SK-N-DZ (cell line): ENCODE measurements at places on chromosomes 3 and 15.

GRCh38 chr3:30626443-30627180 is 20.2 kb downstream of the TGFBR2 start:
- peak; percentile 44 for DNase-seq

GRCh38 chr15:43775411-43775965 is 1.3 kb downstream of the ELL3 start:
- peak; percentile 43 for DNase-seq

DNA sequence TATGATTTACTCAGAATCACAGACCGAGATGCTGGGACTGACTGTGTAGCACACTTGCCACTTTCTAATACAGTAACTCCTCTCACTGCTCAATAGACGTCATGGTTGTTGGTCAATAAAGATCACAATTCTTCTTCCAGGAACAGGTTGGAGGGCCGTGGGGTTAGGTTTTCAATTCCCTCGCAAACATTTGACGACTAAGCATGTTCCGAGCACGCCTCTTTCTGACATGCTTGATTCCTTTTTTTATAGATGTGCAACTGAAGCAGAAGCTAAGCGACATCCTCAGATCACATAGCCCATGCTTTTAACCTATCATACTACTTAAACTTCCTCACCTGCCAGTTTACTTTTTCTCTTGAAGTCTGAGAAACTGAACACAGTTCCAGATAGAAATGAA is 61.0 kb downstream of the GRM7 start:
- no peak for DNase-seq

GRCh38 chr15:101689901-101690300 is 34.4 kb downstream of the TARS3 start:
- DNase-seq = no peak

GRCh38 chr15:71562251-71562650 is 248.1 kb upstream of the NR2E3 start:
- DNase-seq = no peak

- DNase-seq = no peak
These were observed 86.2 kb downstream of the SEC22A start for GRCh38 chr3:123287962-123288302.
